ENCODE measurements at places on chromosomes 12 and 14.

- no peak for DNase-seq
Measured at GRCh38 chr12:81150382-81150781, 72.5 kb downstream of the ACSS3 start.

DNA sequence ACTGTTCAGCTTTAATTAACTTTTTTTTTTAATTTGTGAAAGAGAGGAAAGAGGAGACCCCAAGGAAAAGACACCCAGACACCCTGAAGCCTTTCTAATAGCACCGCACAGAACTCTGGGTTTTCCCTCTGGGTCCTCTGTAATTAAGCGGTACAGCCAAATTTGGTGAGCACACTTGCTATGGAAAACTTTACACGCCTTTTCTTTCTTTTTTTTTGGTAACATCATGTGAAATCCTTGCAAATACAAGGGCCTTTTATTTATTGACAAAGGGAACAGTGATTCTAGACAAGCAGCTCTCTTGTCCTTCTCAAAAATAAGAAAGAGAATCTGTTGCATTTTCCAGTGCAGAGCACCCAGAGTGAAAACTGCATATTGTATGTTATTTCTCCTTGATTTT lies 44.4 kb upstream of the CPM start:
- no peak for DNase-seq

- no peak for DNase-seq
Measured at GRCh38 chr12:101962486-101962885, 85.1 kb downstream of the DRAM1 start.

DNA sequence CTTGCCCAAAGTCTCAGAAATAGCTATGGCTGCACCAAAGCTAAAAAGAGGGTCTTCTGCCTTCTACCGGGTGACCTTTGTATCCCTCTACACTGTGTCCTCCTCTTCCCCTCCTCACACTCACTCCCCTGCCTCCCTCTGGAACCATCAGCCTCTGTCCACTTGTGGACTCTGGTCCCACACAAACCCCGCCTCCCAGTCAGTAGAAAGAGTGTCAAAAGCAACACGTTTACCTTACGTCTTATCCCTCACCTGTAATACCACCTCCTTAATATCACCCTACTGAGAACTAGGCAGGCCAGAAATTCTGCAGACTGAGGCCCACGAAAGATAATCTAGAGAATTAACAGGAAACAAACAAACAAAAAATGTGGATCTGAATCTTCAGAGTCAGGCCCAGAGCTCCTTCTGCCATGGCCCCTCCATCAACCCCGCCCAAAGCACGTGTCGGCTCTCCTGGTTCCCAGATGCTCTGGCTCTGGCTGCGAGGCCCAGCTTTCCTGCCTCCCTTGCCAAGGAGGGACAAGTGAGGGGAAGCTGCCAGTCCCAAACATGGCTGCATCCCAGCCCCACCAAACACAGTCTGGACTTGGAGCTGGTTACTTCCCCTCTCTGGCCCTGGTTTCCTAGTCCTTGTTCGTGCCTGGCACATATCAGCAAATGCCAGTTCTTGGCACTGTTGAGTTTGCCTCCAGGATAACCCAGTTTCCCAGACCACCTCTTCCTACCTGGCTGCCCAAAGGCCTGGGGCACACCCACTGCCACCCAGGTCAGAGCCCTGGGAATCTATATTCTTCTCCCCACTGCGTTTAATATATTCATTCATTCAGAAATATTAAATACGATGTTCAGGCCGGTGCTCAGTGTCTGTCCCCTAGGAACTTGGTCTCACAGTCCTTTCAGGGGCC lies 2.7 kb downstream of the ACTN1 start:
- no peak for DNase-seq

- DNase-seq = no peak
Measured at GRCh38 chr12:113403435-113404415, at the start of gene SDS. Gene SDS, minus strand, starts transcription at chr12:113403887. Its CDS starts 4,179 bp downstream, at chr12:113399708.

DNA sequence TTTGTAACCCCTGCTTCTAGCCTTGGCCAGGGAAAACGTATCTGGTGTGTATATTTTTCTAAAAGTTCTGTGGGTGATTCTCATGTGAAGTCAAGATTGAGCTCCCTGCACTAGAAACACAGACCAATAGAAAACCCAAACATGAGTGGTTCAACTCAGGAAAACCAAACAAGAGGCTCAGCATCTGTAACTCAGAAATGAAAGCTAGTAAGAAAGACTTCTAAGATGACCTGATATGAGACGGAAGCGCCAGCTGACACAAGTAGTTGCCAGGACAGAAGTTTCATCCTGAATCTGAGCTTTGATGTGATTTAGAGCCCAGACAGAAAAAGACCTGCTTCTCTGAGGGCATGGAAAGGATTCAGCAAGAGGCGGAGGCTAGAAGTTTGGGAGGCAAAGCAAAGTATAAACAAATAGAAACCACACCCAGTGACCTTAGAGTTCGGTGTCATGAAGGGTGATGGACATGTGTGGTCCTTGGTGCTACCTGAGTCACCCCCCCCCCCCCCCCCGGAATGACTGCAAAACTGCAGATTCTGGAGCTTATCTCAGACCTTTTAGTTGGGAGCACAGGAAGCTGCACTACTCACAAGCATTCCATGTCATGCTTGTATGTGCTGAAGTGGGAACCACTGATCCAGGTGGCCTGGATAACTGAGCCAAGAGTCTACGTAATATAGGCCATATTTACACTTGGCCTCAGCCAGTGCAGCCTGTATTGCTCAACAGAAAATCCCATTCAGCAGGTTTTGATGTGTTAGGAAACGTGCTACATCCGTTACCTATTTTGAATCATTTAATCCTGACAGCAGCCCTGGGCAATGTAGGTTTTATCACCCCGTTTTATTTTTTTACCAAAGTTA lies 191.3 kb downstream of the ANO6 start:
- DNase-seq = no peak

DNA sequence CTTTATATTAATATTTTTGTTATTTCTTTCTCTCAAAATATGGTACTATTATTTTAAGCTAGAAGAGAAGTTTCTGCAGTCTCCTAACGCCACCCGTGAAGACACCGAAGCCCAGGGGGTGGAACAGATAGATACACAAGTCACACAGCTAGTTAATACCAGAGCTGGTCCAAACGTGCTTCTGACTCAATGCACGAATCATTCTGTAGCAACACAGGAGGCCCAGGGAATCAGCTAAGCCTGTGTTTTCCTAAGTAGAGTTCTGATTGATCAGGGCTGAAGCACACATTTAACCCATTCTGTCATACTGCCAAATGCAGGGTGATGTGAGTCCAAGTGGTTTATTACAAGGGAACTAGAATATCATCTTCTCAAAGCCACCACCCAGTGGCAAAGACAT lies 116.9 kb upstream of the PWP1 start:
- DNase-seq = no peak

DNA sequence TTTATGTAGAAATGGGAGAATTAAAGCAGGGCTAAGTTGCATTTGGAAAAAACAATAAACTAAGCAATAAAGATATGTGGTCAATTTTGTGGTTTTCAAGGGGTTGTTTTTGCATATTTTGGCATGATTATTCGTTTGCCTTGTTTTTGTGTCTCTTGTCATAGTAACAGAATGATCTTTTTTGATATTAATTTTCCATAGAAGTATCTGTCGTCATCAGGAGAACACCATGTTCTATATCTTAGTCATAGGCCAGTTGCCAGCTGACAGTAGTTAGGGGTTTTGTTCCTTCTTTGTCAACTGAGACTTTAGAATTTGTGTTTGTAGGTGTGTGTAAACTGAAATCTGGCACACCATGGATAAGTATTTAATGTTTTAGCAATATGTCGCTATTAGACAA lies 1354.8 kb downstream of the LRFN5 start:
- DNase-seq = no peak

DNA sequence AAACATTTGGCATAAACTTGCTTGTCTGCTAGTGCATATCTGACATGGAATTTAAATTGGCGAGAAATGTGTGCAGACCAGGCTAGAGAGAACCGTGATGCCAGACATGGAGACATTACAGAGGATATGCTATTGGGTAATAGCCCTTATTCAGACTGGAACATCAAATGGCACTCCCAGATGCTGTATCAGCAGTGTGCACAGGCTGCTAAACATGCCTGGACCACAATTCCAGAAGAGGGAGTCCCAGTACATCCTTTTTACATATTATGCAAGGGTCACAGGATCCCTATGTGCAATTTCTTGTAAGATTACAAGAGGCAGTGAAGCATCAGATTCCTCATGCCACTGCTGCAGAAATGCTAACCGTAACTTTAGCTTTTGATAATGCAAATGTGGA lies 354.5 kb upstream of the FOXG1 start:
- no peak for DNase-seq

DNA sequence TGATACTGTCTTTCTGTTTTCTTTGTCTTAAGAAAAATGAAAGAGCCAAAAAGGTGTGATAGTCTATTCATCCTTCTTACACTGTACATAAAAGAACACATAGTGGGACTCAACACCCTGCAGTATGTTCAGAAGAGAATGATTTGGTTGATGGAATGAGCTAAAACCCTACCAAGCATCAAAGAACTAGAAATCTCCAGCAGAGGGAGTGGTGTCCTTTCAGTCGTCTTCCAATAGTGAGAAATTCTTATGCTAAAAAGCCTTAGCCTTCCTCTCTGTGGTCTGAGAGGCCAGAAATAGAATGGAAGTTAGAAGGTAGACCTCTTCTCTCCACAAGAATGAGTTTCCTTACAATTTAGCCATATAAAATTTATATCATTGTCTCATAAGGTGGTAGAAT lies 393.4 kb upstream of the SEL1L start:
- no peak for DNase-seq

GRCh38 chr14:96938946-96939345 lies 141.8 kb downstream of the VRK1 start:
- DNase-seq = no peak

- DNase-seq = no peak
Measured at GRCh38 chr12:125098676-125099408, 33.6 kb downstream of the AACS start.

- DNase-seq = no peak
Measured at GRCh38 chr14:91731018-91731417, 868 bp downstream of the CATSPERB start.

DNA sequence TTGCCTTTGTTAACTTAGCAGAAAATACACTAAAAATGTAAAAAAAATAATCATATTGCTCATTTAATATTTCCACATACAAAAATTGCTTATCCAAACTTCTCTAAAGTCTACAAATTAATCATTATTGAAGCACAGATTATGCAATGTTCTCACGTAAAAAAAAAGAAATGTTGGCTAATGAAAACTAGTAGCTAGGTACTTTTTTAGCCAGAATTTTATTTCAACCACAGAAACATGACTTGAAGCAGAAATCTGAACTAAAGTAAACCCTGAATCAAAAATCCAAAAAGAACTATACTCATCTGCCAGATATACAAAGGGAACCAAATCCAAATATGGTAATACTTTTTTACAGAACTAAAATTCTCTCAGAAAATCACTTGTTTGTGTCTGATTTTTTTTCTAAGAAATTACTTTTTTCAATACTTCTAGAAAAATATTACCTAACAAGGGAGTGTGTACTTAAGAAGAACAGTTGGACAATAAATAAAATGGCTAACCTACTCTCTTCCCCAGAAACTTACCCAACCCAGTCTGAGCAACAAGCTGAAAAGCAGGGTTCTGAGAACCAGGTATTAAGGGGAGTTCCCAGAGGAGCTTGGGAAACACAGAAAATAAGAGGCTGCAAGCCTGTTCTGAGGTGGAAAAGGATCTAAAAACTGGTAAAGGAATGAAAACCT lies 78.4 kb upstream of the RAP1B start:
- no peak for DNase-seq

GRCh38 chr14:63642656-63643382 lies 1.1 kb upstream of the WDR89 start:
- DNase-seq = no peak

DNA sequence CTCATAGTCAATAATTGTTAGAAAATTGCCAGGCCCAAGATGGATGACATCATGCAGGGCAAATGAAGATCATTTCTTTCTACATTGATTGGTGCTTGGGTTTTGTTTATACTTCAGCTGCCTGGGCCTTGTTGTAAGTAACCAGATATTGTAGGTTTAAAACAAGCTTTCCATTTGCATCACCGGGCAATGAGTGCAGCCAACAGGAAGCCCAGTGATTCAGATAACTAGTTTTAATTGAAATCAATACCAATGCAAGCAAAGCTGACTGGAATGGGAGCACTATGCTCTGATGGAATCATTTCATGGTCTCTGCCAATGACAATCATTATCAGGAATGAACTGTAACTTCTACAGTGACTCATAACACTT lies 279.3 kb downstream of the DUSP6 start:
- no peak for DNase-seq

- DNase-seq = no peak
Measured at GRCh38 chr12:110246636-110247339, 34.3 kb upstream of the ATP2A2 start.

- no peak for DNase-seq
Measured at GRCh38 chr12:57779736-57780135, 2.9 kb upstream of the TSFM start.

- DNase-seq = no peak
Measured at GRCh38 chr14:89000007-89000942, 175.8 kb downstream of the TTC8 start.

DNA sequence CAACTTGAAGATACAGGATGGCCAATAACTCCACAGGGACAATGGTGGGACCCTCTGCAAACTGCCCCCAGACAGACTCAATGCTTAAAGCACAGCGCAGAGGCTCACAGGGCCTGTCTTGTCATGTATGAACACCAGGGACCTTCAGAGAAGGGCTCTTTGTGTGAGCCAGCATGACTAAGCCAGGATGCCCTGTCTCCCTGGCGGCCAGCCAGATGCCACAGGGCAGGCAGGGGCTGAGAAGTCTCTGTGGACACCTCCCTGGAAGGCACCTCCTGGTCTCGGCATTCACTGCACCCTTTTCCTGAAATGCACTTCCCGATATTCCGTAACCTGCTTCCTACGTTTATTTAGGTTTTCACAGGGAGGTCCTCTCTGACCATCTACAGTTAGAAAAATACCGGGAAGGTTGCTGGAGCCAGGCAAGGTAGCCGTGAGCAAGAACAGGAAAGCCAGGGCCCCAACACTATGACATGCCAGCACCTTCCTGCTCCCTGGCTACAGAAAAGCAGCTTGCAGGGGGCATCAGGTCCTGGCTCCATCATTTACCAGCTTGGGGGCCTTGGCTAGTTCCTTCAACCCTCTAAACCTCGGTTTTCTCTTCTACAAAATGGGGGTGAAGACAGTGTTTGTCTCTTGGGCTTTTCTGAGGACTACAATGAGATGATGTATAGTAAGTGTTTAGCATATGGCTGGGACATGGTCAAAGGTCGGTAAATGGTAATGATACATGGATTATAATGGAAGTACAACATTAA lies 65.0 kb downstream of the PITPNM2 start:
- no peak for DNase-seq

DNA sequence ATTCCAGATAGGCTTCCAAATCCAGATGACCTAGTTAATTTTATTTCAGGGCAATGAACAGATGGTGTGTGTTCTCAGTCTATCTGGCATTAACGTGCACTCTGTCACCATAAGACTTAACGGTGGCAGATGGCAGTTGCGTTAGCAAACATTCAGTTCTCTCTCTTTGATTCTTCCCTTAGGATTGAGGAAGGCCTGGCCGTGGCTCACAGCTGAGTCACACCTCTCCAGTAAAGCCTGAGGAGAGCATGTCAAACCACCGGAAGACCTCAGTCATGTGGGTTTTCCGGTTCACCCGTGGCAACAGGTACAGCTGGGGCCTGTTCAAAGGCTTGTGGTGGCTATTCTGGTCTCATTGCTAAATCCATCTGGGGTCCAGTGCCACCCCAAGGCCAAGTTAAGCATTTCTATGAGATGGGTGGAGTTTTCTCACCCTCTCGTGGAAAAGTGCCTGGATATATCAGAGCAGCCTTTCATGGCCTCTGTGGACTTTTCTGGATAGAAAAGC lies 545.1 kb upstream of the ATP2B1 start:
- DNase-seq = peak; percentile 45

All from CD4-positive, alpha-beta T cell treated with Interleukin-12 subunit alpha and Interleukin-12 subunit beta, for 1 hour (primary cell).